ENCODE measurements at places on chromosomes 1 and 21. TPM values are rescaled to one million over a fixed set of nuclear protein-coding genes. Genes with fewer than 3 reads are reported as not detected.

The HENMT1 gene
- total RNA-seq, result 1.3 TPM

GRCh38 chr1:215052256-215053015 lies 30.1 kb upstream of the KCNK2 start:
- DNase-seq, result no peak

GRCh38 chr1:1351511-1352427 lies 2.6 kb upstream of the DVL1 start:
- DNase-seq, result peak; percentile 57

GRCh38 chr1:41882486-41882885 lies 36.2 kb downstream of the HIVEP3 start:
- DNase-seq, result no peak

- DNase-seq, result peak; percentile 42
Observed at GRCh38 chr21:26966649-26967061, 233 bp downstream of the ADAMTS5 start.

DNA sequence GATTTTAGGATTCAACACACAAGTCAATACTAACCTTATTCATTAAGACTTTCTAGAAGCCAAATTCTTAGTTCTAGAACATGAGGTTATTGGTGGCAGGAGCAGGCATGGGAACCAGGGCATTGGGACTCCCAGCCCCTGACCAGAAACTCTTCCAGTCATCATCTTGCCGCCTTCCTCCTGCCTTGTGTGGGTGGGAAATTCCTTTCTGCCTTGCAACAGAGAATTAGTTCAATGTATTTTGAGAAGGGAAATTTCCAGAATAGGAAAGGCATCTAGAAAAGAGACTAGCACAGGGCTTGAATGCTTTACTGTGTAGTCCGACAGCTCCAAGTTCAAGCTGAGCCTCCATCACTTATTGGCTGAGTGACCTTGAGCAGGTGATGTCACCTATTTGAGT lies 8.7 kb downstream of the GRHL3 start:
- DNase-seq, result no peak

GRCh38 chr1:17416389-17416788 lies 23.1 kb downstream of the RCC2 start:
- DNase-seq, result no peak

GRCh38 chr1:11649237-11649623 lies 5.0 kb downstream of the FBXO2 start:
- no peak for DNase-seq

DNA sequence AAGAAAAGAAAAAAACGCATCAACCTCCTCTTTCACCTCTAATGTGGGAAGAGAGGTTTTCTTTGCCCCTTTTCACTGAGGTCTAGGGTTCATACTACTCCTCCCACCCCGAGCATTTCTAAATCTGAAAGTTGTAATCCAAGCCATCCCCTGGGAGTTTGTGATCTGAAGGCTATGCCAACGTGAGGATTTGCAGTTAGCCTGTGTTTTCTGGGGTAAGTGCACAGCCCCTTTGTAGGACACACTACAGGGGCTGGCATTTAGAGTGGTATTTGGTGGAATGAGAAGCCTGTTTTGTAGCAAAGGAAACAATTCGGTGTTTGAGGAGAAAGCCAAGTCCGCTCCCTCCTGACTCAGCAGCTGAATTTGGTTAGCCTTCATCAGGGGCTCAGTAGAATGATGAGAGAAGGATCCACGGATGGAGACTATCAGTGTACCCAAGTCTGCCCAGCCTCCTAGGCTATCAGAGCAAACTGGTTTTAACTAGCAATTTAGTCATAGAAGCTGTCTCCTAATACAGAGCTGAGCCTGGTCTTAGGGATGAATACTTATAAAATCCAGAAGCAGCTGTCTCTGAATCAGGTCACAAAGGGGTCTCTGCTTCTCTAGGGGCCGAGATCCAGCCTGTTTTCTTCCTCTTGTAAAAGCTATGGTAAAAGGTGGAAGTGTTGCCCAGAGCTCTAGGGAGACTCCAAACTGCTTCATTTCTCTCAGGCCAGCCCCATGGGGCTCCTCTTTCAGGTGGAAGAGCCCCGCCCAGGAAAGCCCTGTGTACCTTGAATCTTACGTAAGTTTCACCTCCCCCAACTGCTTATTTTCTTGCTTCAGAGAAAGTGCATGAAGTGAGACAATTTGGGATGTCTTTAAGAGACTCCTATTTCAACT lies 2.1 kb downstream of the PCP4L1 start:
- no peak for DNase-seq

DNA sequence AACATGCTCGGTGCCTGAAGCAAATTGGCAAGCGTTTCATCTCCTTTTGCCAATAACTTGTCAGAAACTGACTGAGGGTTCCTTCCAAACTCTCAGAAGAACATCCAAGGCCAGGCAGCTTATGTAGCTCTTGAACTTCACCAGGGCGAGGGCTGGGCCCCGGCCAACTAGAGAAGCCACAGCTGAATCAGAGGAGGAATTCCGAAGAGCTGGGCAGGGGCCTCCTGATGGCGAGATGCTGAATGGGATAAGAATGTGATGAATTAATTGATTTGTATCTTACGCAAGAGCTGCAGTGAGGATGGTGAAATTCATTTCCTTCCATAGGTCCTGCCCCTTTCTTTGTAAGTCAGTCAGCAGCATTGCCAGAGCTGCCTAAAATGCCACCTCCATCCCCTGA lies 345.8 kb downstream of the KIF26B start:
- DNase-seq, result no peak

DNA sequence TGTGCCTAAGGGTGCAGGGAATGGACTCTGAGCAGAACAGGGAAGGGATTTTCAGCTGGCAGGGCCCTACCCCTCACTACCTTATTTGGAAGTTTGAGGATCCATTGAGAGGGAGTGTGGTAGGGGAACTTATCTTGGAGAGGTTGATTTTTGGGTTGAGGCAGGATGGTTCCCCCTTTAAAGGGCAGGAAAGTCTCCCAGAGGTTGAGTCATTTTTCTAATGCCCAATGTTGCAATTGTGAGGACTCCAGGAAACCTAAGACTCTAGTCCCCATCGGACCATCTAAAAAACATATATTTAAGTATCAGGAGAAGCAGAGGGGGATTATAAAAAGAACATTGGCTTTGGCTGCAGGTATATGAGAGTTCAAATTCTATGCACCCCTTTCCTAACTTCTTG lies 47.3 kb downstream of the SAMD13 start:
- no peak for DNase-seq

DNA sequence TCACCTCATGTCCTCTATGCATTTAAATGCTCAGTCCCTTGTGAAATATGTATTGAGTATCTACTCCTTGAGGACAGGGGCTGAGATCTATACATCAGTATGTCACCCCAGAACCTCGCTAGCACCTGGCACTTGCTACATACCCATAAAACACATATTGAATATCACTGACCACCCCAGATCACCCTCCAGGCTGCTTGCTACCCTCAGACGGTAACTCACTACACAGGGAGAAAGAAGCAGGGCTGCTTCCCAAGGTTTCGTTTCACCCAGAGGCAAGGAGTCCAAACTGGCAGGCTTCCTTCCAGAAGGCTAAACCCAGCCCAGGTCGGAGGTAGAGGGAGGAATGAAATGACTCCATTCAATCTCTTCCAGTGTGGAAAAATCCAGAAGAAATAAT lies 8.5 kb downstream of the INKA2 start:
- DNase-seq, result no peak

DNA sequence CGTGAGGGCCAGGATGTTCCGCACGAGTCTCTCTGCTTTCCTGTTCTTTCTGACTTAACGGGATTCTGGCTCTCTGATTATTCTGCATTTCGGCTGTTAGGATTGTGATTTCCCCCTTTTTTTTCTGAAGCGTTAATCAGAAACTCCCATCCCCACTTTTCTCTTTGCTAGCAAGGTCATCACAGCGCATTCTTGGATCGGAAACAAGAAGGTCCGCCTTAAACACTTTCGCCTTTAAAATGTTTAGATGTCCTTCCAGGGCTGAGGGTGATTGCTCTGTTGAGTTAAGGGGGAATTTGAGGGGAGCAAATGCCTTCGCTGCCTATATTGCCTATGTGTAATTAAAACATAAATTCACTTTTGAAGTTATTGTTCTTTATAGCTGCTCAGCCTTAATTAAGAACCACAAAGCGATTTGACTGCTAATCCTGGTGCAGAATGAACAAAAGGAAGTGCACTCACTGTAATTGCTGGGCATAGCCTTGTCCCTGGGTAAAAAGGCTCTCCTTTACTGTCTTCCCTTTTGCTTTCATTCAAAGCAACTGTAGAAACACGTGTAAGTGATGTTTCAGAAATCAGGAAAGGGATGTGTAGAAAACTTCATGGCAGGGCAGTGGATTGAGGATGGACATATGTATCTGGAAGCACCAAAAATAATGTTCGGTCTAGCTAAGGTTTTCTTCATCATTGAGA lies 1.2 kb downstream of the LAMC1 start:
- DNase-seq, result no peak

DNA sequence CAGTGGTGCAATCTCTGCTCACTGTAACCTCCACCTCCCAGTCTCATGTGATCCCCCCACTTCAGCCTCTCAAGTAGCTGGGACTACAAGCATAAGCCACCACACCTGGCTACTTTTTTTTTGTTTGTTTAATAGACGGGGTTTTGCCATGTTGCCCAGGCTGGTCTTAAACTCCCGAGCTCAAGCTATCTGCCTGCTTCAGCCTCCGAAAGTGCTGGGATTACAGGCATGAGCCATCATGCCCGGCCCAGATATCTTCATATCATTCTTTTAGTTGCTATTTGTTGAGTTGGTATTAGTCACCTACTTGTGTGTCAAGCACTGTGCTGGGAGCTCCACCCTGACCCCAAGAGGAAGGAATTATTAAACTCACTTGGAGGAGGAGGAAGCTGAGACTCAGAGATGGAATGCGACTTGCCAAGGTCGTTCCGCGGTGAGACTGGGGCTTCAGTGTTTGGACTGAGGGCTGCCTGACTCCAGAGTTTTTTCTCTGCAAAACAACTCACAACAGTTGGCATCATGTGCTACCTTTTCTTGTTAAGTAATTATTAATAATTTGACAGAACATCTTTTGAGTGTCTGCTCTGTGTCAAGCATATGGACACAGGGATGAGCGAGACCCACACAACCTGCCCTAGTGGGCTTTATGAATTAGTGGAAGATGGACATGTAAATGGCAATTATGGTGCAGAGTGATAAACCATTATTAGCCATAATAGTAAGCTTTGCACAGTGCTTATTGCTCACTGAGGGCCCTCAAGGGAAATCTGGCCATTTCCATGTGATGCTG lies 132.0 kb downstream of the FOXD2 start:
- DNase-seq, result no peak

GRCh38 chr1:159923203-159924024 lies 1.9 kb downstream of the TAGLN2 start:
- peak; percentile 87 for DNase-seq

DNA sequence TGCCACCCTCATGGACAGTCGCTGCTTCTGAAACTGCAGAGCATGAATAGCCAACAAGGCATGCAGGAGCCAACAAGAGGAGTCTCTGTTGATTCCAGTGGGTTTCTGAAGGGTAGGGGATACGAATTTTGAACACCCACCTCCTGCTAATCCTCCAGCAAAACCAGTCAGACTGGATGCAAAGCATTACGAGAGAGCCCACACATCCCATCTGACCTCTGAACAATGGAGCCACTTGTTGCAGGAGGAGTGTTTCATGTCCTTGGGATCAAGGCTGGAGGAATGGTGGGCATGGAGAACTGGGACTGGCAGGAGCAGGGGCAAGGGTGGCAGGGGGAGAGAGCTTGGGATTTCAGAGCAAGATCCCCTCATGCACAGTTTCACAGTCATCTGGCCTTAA lies 1.6 kb downstream of the VTCN1 start:
- no peak for DNase-seq

DNA sequence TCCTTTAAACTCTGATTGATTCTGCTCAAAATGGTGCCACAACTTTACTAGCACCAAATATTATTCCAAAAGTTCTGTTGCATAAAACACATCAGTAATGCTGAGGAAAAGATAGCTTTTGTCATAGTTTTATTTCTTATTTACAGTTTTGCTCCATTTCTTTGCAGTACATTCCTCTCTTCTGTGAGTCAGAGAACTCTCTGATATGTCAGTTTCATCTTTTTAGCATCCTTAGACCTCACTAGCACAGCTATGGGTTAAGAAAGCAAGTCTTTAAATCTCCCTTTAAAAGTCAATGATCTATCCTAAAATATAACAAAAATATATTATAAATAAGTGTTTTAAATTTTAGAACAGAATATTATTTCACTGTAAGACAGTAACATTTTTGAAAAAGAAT lies 356.6 kb upstream of the SNX7 start:
- no peak for DNase-seq
